Endothelial cell of umbilical vein (primary cell): ENCODE measurements at places on chromosomes 1 and 21. TPM values are rescaled to one million over a fixed set of nuclear protein-coding genes. Genes with fewer than 3 reads are reported as not detected.

The KRTAP13-2 gene
- polyA plus RNA-seq: not detected in 2 replicates

The MYCL gene
- polyA plus RNA-seq: 1.3 and 1.5 TPM in 2 replicates

The PRDM16 gene
- polyA plus RNA-seq: not detected in 2 replicates

The KPRP gene
- polyA plus RNA-seq: not detected in 2 replicates

The TMPRSS15 gene
- not detected in 2 replicates for polyA plus RNA-seq

The UBE2U gene
- not detected in 2 replicates for polyA plus RNA-seq

The NUDT4B gene
- polyA plus RNA-seq: 34.5 and 39.0 TPM in 2 replicates

The KCNE1 gene
- polyA plus RNA-seq: 0.08 and 0.10 TPM in 2 replicates

DNA sequence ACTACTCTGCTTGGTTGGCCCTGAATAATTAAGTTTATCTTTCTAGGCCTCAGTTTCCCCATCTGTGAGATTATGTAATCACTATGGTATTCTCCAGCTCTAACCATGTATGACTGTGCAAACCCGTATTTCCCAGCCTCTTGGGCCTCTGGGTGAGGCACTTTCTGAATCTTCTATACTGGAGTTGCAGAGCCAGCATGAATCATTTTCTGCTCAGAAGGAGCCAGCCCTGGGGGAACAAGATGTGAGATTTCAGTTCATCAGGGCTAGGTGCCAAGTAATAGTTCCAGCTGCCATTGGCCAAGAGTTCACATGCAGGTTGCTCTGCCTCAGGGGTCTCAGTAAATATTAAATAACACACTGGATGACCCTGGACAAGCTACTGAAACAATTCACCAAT is 47.7 kb upstream of the USP24 start:
- no peak for DNase-seq

DNA sequence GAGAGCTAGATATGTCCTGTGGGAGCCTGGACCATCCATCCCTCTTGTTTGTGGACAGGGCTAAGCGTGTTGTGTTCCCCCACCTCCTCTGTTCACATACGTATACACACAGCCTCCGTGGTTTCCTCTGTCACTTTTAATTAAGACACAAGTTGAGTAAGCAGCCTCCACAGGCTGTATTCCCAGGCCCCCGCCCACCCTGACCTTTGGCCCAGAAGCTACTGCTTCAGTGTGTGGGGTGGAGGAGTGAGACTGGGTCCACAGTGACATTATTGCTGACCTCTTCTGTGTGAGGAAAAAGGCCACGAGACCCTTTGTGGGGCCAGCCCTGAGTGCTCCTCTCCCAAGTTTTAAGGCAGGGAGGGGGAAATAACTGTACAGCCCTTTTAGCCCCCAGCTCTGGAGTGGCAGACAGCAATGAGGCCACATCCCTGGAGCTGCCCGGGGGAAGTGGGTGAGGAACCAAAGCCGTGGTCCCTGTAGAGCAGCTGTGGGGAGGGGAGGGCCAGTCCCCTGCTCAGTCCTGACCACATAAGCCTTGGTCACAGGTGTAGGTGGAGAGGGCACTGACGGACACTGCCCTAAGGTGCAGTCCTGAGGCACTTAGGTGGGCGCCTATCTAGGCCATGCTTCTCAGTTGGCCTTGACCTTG is 4.4 kb downstream of the ELOVL1 start:
- DNase-seq: no peak

GRCh38 chr1:213274140-213274539 is 223.1 kb downstream of the RPS6KC1 start:
- peak; percentile 6 for DNase-seq

DNA sequence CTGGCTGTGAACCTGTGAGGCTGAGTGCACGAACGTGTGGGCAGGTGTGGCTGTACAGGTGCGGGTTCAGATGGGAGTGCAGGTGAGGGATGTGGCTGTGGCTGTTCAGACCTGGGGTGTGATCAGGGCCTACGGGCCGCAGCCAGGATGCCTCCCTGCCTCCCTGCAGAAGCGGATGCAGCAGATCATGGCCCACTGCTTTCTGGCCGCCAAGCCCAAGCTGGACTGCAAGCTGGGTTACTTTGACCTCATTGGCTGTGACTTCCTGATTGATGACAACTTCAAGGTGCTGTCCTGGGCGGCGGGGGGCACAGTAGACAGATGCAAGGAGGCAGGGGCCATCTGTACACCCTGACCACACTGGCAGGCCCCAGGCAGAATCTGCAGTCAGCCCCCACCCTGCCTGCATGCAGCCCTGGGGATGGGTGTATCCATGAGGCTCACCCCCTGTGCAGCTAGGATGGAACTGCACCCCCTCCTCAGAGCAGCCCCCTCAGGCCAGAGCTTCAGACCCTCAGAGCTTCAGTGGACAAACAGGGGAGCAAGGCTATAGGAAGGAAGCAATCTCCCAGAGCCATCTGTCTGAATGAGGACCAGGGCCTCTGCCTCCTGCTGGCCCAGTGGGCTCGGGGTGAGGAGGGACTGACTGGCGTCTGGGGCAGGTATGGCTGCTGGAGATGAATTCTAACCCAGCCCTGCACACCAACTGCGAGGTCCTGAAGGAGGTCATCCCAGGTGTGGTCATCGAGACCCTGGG is 9.8 kb downstream of the TNFRSF18 start:
- DNase-seq: no peak

- peak; percentile 41 for DNase-seq
Measured at GRCh38 chr1:61253059-61253735, 170.8 kb downstream of the NFIA start.

DNA sequence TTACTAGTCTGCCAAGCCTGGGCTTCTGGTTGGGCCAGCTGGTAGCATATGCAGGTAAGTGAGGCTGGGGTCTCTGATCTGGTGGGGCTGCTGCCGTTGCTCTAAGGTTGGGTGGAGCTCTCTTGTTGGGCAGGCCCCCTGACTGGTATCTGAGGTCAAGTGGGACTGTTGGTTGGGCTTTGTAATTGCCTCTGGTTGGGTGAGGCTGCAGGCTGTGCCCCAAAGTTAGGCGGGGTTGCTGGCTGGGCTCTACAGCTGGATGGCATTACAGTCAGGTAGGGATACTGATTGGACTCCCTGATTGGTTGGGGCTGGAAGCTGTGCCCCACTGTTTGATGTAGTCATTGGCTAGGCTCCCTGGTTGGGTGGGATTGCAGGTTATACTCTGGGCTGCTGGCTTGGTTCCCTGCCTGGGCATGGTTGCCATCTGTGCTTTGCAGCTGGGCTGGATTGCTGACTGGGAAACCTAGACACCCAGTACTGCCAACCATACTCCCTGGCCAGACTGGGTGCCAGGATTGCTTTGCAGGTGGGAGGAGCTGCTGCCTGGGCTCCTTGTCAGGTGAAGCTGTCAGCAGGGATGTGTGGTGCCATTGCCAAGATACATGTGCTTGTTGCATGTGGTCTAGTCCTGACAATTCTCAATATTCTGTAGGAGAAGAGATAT is 130.5 kb downstream of the RABGAP1L start:
- no peak for DNase-seq

DNA sequence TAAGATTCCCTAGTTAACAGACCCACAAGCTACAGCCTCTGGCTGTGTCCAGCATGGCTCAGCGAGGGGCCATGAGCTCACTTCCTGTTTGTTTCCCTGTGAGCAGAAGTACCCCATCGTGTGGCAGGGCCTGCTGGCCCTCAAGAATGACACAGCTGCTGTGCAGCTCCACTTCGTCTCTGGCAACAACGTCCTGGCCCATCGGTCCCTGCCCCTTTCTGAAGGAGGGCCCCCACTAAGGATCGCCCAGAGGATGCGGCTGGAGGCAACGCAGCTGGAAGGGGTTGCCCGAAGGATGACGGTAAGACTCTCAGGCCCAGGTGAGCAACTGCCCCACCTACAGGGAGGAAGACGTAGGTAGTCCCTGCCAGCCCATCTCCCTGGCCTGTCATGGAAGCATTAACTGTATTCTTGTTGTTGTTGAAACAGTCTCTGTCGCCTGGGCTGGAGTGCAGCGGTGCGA is 38.2 kb downstream of the ZBTB17 start:
- DNase-seq: peak; percentile 75

- no peak for DNase-seq
Measured at GRCh38 chr1:183209533-183210158, 23.6 kb downstream of the LAMC2 start.

DNA sequence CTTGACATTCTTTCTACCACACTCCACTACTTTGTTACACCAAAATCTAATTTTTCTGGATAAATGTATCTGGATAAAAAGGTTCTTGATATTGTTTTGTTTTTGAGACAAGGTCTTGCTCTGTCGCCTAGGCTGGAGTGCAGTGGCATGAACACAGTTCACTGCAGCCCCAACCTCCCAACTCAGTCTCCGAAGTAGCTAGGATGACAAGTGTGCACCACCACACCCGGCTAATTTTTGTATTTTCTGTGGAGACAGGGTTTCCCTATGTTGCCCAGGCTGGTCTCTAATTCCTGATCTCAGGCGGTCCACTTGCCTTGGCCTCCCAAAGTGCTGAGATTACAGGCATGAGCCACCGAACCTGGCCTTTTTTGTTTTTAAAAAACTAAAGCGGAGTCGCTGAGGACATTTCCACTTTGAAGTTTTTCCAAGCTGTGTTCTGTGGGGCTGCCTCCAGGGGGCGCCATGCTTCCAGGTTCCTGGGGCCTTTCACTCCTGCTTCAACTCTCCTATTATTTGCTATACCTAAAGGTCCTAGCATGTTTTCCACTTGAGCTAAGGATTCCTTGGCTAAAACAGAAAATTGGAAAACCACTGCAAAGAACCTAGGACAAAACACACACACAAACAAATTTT is 14.1 kb upstream of the NCMAP start:
- no peak for DNase-seq

DNA sequence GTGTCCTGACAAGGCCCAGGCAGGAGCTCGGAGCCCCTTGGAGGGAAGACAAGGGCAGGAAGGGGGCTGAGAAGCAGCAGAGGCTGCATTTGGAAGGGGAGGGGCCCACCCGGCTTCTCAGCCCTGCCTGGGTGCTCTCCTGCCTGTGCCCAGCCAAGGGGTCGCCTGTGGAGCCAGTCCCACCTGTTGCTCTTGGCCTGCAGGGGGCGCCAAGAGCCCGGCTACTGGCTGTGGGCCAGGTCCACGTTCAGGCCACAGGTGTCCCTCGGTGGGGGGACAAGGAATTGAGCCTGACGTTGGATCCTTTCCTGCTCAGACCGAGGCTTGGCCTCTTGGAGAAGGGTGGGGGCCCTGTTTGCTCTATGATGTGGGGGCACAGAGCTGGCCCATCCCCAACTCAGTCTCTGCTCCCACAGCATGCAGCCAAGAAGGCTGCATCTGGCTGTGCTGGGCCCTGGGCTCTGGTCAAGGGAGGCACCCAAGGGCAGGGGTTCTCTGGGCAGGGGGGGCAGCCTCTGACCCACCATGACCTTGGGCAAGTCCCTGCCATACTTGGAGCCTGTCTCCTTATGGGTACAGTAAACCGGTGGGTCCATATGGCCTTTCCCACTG is 10.9 kb downstream of the WNT4 start:
- peak; percentile 37 for DNase-seq

GRCh38 chr21:37232274-37233018 is 34.7 kb downstream of the VPS26C start:
- no peak for DNase-seq

GRCh38 chr21:38337793-38338192 is 81.0 kb downstream of the KCNJ15 start:
- DNase-seq: no peak

DNA sequence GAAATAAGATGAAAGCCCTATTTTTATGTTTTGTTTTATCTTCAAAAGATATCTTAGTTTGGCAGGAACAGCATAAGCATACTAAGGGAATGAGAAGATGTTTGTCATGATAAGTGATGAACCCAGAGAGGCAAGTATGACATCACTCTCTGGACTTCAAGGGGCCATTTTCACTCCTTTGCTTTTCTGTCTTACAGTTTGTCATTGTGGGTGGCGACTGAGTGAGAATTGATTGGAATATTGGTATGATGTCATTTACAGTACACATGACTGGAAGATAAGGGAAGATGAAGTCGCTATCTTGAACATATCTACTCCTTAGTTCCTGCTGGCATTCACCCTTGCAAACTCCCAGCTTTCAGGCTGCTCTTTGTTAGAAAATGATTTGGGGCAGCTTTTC is 258.1 kb upstream of the RAB4A start:
- DNase-seq: no peak

GRCh38 chr1:241714321-241715218 is 62.5 kb downstream of the WDR64 start:
- DNase-seq: no peak

DNA sequence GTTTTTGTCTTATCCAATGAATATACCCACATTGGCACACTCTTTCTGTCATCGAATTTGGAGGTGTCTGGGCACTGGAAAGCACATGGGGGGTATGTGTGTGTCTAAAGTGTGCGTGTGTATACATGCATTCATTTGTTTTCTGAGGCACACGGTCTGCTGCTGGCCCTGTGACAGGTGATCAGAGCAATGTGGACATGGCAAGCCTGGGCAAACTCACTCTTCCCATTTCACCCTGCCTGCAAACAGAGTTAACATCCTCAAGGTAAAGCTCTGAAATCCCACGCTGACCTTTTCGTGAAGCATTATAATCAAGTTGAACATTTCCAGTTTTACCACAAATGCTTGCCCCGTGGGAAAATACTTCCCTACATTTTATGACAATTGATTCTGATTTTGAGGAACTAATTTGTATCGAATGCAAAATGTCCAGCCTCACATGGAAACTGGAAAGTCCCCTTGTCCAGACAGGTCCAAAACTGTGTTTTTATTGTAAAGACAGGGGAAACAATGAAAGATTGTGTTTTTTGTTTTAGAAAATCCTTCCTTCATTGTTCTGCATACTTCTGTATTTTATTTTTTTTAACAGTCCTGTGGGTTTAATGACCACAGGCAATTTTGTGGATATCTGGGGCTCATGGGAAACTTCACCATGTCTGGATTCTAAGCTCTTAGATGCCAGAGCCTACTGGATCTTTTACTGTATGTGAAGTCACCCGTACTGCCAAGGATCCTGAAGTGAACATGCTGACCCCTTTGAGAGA is 160.9 kb downstream of the PBX1 start:
- peak; percentile 24 for DNase-seq

GRCh38 chr1:75392278-75392677 is 218.6 kb downstream of the SLC44A5 start:
- DNase-seq: no peak

DNA sequence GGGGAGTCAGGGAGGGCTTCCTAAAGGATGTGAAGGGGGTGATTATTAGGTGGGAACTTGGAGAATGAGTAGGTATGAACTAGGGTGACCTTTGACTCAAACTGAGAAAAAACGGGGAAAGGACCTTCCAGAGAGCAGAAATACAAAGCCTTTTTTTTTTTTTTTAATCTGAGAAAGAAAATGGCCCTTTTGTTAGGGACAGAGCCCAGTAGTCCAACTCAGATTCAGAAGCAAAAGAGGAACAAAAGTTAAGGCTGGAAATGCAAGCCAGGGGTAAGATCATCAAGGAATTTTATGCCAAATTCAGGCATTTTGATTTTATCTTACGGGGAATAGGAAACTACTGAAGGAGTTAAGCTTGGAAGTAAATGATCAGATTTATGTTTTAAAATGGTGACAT is 96.0 kb upstream of the SMYD2 start:
- DNase-seq: no peak

DNA sequence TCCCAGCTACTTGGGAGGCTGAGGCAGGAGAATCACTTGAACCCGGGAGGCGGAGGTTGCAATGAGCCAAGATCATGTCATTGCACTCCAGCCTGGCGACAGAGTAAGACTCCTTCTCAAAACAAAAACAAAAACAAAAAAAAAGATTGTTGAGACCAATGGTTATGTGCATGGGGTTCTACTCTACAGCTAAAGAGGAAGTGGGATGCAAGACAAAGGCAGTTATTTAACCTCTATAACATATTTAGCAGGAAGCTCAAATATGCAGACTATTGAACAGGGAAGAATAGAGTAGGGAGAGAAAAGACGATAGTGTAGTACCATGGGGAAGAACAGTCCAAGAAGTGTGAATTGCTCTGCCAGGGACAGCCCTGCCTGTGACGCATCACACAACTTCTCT is 227.7 kb downstream of the SMYD3 start:
- no peak for DNase-seq

- no peak for DNase-seq
Measured at GRCh38 chr1:151668090-151668489, 48.5 kb downstream of the CELF3 start.
